A549 (cell line): ENCODE measurements at places on chromosomes 6 and 20.
A peak's percentile ranks its signal among the peaks of the same experiment; 100 is the strongest.

- DNase-seq = no peak
Observed at GRCh38 chr6:150076196-150076893, 7.4 kb upstream of the ULBP3 start.

DNA sequence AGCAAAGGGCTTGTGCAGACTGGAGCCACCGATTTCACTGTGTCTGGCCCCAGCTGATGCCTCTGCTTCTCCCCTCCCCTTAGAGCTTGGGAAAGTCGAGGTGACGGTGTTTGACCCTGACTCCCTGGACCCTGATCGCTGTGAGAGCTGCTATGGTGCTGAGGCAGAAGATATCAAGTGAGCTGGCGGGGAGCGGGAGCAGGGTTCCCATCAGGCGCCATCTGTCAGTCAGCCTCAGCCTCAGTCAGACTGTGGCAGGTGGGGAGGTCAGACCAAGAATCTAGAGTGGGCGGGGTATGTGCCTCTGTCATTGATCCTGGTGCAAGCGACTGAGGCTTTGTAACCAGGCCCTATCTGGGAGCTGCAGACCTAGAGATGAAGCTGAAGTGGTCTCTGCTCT, 5.5 kb downstream of the ERGIC3 start:
- DNase-seq = no peak

DNA sequence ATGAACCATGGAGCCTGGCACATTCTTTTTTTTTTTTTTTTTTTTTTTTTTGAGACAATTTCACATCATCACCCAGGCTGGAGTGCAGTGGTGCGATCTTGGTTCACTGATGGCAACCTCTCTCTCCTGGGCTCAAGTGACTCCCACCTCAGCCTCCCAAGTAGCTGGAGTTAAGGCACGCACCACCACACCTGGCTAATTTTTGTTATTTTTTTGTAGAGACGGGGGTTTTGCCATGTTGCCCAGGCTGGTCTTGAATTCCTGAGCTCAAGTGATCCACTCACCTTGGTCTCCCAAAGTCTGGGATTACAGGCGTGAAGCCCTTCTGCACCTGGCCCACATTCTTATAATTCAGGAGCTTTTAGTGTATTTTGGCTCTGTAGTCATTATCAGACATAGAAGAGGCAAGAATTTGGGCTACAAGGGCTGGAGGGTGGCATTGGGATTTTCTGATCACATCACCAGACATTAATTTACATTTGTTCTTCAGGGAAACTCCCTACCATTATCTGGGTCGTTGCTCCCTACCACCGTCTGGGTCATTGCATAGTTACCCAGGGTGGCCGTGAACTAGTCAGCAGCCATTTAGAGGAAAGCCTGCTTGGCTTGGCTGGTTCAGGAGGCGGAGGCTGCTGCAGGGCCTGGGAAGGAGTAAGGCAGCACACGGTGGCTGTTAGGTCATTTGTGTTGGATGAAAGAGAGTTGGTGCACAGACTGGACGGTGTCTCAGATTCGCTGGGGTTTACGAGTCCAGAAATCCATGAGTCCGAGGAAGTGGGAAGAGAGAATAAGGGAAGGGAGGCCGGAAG, 17.6 kb downstream of the ARID1B start:
- no peak for DNase-seq

GRCh38 chr6:1437553-1438406, 48.4 kb downstream of the FOXF2 start:
- DNase-seq = no peak

- DNase-seq = peak; percentile 14
Observed at GRCh38 chr6:107704347-107705013, 119.6 kb downstream of the SCML4 start.

DNA sequence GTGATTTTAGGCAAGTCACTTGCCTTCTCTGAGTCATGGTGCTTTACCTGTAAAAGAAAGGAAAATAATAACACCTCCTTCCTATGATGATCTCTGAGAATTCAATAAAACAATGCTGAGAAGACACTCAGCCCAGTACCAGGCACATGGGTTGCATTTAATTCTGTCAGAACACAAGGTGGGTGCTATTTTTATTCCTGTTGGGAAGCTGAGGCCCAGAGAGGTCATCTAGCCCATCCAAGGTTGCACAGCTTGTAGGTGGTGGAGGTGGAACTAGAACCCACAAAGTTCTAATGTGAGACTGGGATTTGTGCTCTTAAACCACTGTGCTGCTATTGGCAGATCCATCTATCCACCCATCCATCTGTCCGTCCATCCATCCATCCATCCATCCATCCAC, 39.6 kb upstream of the PTGIS start:
- DNase-seq = no peak

- DNase-seq = no peak
Observed at GRCh38 chr20:38286586-38287531, 17.1 kb upstream of the BPI start.

- no peak for DNase-seq
Observed at GRCh38 chr20:1663917-1664316, 6.3 kb upstream of the SIRPG start.
